Fibroblast of skin of back (primary cell): ENCODE measurements at places on chromosomes 7 and 10.

DNA sequence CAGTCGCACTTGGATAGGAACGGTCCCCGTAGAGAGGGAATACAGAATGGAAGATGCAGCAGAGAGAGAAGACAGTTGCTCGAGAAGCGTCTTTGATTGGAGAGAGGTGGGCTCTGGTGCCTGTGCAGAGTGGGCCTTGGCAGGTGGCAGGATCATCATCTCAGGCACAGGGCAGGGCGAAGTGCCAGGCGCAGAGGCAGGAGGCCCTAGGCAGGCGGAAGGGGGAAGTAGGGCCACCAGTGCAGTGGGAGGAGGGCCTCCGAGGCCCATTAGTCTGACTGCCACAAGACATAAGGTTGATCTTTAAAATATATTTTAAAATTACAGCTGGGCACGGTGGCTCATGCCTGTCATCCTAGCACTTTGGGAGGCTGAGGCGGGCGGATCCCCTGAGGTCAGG is 10.1 kb downstream of the CARD11 start:
- DNase-seq = no peak

DNA sequence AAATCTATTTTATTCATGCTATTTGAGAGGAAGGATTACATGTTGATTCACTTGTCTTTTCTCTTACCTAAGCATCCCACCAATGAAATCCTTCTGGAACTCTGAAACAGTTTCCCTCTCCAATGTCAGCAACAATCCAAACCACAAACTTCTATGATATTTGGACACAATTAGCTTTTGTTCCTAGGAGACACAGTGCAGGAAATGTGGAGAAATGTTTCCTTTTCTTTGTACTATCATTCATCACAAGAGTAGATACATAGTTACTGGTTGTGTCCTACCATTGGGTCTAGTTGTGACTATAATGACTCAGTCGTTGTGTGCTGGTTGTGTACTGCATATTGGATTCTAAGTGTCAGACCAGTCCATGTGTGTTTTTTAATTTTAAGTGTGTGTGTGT is 156.8 kb upstream of the MAGI2 start:
- DNase-seq = peak; percentile 2

DNA sequence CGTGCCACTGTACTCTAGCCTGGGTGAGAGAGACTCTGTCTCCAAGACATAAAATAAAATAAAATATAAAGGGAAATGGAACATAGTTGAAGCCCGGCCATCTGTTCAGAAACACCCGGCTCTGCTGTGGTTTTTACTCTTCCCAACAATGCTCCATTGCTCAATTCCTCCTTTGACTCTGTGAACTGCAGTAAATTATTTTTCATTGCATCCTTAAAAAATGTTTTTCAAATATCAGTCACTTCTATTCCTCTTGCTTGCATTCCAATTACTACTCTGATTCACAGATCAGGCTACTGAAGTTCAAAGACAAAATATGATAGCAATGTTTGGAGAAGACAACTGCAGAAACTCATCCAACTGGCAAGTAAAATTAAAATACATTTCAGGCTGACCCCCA is 983.0 kb downstream of the SORCS1 start:
- peak; percentile 57 for DNase-seq

- peak; percentile 74 for DNase-seq
Observed at GRCh38 chr7:133562621-133563020, 309.7 kb downstream of the EXOC4 start.
